ENCODE measurements at places on chromosomes 5 and 9.

- DNase-seq = no peak
These were observed 3.9 kb upstream of the NKD2 start for GRCh38 chr5:1004461-1005248.

DNA sequence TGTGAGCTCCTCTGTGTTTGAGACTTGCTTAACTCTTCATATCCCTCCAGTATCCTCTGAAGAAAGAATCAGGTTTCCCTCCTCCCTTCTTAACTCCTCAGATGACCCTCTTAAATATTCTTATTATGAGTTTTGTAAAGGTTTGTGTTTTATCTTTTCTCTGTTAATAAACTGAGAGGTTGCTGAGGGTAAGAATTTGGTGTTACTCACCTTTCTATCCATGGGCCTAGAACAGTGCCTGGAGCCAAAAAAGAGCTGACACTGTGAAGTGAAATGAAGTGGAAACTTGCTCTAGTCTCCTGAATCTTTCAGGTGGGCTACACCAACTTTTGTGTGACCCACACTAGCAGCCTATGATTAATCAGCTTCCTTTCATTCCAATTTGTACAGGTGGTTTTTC lies 208.4 kb downstream of the CSNK1G3 start:
- no peak for DNase-seq

DNA sequence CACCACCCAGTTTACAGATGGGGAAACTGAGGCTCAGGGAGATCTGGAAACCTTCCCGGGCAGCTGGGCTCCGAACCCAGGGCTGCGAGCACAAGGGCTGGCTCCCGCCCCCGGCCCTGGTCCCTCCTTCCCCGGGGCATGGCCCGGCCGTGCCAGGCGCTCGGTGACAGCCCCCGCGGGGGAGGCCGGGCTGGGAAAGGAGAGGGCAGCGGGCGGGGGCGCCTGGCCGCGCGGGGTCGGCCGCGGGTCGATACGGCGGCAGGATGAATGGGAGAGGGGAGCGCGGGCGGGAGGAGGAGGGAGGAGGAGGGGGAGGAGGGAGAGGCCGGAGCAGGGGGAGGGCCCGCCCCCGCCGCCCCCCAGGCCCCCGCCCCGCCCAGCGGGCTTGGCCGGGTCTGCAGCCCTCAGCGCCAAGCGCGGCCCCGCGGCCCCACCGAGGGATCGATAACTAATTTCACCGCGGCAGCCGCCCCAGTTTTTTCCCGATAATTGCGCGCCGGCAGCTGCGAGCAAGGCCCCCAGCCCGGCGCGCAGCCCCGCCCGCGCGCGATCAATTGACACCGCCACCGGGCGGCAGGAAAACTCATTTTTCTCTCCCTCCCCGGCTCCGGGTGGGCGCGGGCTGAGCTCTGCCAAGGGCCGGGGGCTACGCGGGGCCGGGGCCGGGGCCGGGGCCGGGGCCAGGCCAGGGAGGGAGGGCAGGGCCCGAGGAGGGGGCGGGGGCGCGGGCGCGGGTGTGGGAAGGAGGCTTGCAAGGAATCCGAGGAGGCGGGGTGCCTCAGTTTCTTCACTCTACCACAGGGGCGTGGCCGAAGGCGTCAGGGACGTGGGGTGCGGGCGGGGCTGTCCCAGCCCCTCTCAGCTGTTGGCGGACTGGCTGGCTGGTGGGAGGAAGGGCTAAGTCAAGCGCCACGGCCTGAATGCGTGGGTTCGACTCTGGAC lies 52.1 kb downstream of the C9orf50 start:
- DNase-seq = no peak

GRCh38 chr5:14580398-14581034 lies 1.1 kb upstream of the OTULINL start:
- peak; percentile 81 for DNase-seq

DNA sequence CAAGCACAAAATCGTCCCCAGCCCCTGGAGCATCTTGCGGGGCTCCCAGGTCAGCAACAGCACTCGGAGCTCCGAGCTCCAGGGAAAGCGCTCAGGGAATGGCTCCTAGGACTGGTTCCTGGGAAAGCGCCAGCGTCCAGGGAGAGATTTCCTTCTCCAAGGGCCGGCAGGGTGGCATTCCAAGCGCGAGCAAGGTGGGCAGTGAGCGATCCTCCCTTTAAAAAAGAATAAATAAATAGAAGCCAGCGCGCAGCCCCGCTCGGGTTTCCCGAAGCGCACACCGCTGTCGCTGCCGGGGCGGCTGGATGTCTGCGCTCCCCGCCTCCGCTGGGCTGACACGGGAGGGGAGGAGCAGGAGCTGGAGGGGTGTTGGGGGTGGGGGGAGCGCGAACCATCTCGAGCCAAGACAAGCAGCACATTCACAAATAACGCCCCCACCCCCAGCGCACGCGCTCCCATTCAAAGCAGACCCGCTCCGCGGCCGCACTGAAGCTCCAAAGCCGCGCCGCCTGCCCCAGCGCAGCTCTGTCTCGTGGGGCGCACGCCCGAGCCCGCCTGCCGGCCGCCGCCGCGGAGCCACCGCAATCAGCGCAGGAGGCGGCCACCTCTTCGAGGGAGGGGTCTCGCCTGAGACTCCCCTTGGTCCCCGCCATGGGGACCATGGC lies 327.4 kb downstream of the SH3GL2 start:
- DNase-seq = no peak

DNA sequence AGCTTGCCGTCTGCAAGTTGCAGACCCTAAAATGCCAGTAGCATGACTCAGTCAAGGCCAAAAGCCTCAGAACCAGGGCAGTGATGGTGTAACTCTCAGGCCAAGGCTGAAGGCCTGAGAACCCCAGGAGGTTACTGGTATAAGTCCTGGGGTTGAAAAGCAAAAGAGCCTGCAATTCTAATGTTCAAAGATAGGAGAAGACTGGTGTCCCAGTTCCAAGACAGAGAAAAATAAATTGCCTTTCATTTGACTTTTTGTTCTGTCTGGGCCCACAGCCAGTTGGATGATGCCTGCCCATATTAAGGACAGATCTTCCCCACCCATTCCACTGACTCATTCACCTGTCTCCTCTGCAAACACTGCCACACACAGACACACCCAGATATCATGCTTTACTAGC lies 673.2 kb downstream of the CDH18 start:
- DNase-seq = no peak

GRCh38 chr9:73474002-73474600 lies 322.4 kb downstream of the ANXA1 start:
- DNase-seq = no peak

GRCh38 chr9:74570879-74571512 lies 73.9 kb downstream of the RORB start:
- DNase-seq = no peak

DNA sequence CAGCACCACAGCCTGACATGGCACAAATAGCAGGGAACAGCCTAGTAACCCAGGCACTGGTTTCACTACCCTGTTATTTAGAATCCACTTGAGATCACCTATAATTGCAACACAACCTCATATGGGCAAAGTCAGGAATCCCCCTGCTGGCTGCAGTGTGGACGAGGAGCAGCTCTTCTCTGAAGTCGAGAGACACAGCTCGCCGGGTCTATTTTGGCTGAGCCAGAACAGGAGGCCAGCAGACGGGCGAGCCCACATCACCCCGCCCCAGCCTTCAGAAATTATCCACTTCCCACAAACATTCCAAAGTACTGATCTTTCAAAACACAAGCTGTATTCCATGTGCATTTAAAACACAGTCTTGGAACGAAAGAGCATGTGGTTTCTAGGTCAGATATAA lies 179.0 kb downstream of the ROR2 start:
- DNase-seq = peak; percentile 80

All from GM04504 (cell line).